SIG-M5 (cell line): ENCODE measurements at places on chromosomes 12 and 14.

DNA sequence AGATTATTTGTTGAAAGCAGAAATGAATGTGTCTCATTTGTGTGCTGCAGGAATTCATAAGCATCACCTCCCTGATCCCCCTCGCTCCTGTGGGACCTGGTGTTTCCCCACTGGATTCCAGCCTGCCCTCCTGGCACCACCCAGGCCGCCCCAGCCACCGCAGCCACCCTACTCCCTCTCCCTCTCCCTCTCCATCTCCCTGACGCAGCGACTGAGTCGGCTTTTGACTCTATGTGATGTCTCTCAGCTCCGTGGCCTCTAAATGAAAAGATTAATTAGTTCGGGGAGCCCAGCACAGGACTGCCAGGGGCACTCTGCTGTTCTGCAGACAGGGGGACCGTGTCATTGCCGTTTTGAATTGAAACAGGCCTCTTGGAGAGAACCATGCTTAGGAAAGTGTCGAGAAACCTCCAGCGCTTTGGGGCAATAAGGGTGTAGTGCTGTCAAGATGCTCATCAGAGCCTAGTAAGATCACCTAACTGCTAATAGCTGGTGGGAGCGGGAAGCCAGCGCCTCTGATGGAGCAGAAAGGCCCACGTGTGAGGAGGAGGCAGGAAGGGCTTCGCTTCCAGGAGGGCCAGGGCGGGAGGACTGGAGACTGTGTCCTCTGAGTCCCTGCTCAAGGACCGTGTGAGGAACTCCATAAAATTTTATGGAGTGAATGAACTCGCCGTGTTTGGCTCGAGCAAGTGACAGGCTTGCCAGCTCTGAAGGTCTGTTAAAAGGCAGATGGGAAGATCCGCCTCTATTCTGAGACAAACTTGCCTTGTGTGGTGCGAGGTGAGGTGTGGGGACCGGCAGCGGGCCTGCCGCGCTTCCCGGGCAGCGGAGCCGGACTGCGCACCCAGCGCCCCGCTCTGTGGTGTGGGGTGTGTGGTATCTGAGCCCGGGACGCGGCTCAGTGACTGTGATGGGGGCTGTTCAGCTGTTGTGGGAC, 157.4 kb upstream of the C14orf180 start:
- DNase-seq, result no peak

- no peak for DNase-seq
Observed at GRCh38 chr12:6774499-6775062, 2.3 kb downstream of the LAG3 start.

GRCh38 chr14:67569011-67569650, 30.9 kb downstream of the PIGH start:
- no peak for DNase-seq

- DNase-seq, result peak; percentile 98
Observed at GRCh38 chr12:104569346-104570173, 112.8 kb downstream of the CHST11 start.

- no peak for DNase-seq
Observed at GRCh38 chr12:59768031-59768430, 172.2 kb downstream of the SLC16A7 start.

- no peak for DNase-seq
Observed at GRCh38 chr14:62905566-62905965, 139.7 kb downstream of the KCNH5 start.

GRCh38 chr12:89350630-89351488, 1.4 kb downstream of the DUSP6 start:
- no peak for DNase-seq
